ENCODE measurements at places on chromosomes 2 and 18.

GRCh38 chr2:20868377-20868776 is 45.5 kb upstream of the LDAH start:
- peak; percentile 4 for DNase-seq

GRCh38 chr2:216071111-216071851 is 10.3 kb downstream of the PECR start:
- DNase-seq, result no peak

DNA sequence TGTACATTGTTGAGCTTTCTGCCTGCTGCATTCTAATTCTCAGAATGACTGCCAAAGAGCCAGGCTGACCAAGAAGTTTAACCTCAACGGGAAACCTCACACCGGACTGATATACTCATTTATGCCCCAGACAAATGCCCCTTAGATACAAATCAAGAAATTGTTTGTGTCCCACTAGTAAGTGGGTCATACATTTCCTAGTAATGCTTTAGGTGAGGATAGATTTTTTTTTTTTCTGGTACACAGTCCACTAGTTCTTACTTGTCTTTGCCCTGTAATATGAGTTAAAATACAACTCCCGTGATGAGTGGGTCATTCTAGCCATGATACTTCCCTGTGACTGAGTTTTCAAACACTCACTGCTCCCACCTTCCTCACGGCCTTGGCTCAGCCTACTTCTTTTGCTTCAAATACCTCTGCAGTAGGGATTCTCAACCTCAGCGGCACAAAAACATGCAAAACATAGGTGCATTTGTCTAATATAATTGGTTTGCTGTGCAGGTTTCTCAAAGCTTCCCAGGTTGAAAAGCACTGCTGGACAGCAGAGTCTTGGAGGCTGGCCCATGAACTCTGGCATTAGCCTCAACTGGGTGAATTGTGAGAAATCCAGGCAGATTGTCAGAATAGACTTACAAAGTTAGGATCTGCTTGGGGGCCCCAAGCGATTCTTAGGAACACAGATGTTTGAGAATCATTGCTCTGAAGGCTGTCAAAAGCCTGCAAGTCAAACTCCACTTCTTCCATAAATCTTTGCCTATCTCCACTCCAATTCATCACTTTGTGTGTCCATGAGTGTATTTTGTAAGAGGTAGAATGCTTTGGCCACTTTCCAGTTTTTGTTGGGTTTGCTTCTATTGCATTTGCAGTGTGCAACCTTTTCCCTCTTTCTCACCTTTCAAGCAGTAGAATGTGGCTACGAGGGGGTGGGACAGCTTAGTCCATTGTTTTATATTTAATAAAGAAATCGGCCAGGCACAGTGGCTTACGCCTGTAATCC is 35.5 kb downstream of the TGIF1 start:
- no peak for DNase-seq

- DNase-seq, result no peak
These were observed 871 bp upstream of the ALS2 start for GRCh38 chr2:201781557-201782051.

- DNase-seq, result no peak
These were observed 61.4 kb downstream of the TWIST2 start for GRCh38 chr2:238908960-238909951.

DNA sequence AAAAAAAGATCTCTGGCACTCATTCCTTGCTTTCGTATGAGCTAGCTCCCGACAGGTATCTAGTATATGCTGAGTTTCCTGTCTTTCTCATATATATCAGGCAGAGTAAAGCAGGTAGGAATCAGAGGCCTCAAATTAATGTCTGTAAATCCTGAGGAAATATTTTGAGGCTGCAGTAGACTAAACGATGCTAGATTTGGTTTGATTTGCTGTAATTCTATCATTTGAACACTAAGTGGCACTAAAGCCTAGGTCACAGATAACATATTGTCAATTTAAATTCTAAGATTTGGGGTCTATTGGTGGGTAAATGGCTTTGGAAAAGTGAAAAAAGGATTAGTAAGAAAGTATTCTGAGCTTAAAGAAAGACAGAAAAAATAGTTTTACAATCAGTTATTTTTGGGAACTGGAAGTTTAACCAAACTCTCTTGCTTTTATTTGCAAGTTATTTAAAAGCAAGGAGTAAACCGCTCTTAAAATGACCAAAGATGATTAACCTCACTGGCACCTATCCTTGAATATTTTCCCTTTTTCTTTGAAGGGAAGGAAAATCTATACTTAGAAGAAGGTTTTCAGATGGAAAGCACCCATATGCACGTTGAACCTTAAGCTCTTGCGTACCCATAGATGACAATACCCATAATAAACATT is 37.6 kb upstream of the SLC4A10 start:
- no peak for DNase-seq

DNA sequence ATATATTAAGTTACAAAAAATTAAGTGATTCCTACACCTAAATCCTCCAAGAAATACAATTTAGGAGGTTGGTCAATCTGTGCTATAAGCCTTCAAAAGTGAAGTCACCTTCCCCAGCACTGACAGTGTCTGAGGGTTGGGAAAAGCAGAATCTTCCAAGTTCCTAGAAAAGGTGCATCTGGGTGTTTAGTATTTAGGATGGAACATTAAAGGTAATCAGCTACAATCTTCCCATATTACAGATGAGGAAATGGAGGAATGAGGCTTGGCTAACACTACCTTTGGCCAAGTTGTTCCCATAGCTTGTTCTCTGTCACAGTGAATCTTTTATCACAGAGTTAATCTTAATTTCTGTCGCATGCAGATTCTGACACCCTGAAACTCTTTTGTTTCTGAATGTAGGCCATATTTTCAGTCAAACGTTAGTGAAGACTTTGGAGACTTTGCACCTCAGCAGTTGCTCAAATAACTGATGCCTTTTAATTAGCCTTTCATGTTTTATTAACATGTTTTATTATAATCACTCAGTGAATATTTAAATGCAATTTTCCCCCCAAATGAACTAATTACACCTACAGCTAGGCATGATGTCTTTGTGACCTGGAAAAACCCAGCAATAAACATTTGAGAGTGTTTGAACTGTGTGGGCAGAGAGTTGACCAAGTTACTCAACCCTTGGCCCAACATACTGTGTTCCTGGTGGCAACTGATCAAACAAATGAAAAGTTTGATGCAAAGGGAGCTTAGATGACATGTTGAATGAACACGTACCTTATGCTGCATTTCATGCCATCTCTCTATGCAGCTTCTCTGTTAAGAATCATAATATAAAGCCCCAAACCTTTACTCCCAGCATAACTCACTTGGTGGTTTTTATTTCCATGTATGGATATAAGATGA is 17.6 kb downstream of the FN1 start:
- DNase-seq, result no peak

DNA sequence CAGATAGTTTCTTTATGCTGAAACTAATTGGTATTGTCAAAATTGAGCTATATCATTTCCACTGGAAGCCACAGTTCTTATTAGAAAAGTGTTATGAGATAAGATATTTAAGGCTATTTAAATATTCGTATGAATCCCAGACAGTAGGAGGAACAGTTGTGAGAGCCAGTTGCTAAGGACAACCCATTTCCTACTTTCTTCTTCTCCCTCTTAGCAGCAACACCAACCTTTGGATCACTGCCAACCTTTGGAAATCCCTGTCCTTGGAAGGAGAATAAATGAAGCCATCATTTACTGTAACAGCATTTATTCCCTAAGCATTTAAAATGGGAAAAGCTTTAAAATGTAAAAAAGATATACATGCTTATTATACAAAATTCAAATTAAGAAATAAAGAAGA is 85.8 kb downstream of the PLCL1 start:
- no peak for DNase-seq

- no peak for DNase-seq
These were observed 73.8 kb upstream of the KLHL29 start for GRCh38 chr2:23311186-23311585.

Data from CD8-positive, alpha-beta memory T cell (primary cell).